ENCODE measurements at places on chromosomes 13 and 19.

DNA sequence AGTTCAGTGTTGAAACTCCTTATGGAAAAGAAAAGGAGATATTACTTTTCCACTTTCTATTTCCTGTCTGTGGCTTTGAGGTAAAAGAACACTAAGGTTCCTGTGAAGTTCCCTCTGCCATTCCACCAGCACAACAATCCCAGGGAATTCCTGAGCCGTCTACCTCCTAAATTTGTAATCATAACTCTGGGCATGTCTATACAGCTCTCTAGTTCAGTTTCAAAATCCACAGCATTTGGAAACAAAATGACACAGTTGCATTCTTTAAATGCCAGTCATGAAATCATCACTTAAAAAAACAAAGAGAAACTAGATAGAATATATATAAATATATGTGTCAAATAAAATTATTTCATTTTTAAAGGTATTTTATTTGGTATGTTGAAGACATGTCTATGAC, 9.0 kb upstream of the THSD1 start:
- DNase-seq = no peak

GRCh38 chr13:99542788-99543406, 41.6 kb downstream of the TM9SF2 start:
- no peak for DNase-seq

- DNase-seq = no peak
These were observed 47.9 kb downstream of the CEBPG start for GRCh38 chr19:33421368-33421767.

DNA sequence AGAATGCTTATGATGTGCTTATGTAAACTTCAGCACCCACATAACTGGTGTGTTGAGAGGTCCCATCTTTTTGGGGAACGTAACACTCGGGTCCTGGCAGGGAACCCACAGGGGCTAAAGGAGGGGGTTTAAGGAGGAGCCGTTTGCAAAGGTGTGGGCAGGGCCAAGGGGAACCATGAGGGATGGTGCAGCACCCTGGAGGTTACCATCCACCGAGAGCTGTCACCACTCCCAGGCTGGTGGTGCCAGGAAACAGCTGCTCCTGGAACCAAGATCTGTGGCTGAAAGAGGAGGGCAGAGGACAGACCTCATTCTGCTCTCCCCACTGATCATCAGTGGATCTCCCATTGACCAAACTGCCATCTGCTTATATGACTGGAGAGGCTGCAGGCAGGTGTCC, 23.2 kb upstream of the CYP4F8 start:
- no peak for DNase-seq

DNA sequence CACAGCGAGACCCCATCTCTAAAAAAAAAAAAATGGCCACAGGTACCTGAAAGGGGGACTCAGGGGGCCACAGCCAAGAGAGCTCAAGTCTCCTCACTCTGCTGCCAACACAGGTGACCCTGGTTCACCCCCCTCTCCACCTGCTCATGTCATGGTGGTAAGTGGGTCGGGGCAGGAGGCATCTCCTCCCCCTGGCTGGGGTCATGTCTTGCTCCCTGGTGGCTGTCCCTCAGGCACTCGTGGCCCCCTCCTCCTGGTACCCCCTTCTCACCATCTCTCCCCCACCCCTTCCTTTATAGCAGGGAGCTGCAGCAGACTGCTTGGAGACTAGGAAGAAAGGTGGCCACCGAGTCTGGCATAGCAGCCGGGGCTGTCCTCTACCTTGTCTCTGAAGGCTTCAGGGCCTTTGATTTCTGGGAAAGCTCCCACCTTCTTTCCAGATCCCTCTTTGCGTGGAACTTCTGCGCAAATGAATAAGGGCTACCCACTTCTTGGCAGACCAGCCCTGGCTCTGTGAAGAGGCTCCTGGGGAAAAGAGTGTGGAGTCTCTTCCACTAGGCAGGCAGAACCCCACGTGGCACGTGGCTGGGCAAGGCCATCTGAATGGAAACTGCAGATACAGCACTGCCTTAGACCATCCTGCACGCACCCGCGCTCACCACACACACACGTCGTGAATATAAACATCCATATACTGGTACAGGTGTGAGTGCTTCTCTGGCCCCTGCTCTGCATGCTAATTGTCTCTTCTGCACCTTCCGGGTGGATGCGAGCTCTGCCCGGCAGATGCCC, 20.1 kb upstream of the MIER2 start:
- no peak for DNase-seq

DNA sequence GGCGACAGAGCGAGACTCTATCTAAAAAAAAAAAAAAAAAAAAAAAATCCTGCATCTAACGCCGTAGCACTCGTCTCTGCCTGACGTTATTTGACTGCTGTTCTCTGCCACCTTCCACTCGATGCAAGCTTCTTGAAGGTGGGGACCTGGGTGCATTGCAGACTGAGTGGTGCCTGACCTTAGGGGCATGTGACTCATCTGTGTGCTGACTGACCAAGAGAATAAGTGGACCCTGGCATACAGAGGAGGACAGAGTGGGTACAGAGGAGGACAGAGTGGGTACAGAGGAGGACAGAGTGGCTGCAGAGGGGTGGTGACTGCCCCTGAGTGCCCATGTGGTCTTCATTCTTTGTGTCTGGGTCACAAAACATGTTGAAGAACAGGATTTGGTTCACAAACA, 7.6 kb downstream of the WTIP start:
- DNase-seq = no peak

- no peak for DNase-seq
These were observed 96.1 kb downstream of the OXGR1 start for GRCh38 chr13:96898212-96898611.

GRCh38 chr19:46502891-46503290, 7.2 kb upstream of the PNMA8B start:
- DNase-seq = no peak

DNA sequence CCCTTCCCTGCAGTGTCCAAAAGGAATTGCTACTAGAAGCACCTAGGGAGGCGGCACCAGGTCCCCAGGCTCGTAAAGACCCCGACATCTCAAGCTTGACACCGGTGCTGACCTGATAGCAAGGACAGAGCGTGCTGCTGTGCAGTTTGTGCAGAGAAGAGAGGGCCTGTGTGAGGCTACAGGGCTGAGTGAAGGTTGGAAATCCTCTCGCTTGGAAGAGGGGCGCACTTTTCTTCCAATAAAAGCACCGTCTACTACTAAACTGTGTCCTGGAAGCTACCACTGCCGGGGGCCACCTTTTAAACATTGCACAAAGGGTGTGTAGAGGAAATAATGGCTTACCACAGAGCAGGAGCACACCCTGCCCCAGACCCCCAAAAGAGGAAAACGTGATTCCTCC, 11.0 kb downstream of the TMEM272 start:
- no peak for DNase-seq

DNA sequence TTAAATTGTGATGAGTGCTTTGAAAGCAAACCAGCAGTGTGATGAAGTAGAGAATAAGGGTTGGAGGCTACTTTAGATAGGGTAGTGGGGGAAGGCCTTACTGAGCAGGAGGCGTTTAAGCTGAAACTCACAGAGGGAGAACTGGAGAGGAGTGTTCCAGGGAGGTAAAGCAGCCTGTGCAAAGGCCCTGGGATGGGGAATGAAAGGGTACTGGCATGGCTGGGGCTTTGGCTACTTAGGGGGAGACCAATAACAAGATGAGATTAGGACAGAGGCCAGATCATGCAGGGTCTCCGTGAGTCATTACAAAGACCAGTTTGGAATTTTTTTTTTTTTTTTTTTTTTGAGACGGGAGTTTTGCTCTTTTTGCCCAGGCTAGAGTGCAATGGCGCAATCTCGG, 1.1 kb downstream of the PPP5C start:
- DNase-seq = no peak

- DNase-seq = peak; percentile 71
These were observed 13.2 kb upstream of the ZNF599 start for GRCh38 chr19:34786236-34786635.

All from vagina (tissue), 2 donors.